ENCODE measurements at places on chromosomes 1 and 21.

- DNase-seq: no peak
Observed at GRCh38 chr1:78165816-78166215, 120.0 kb downstream of the GIPC2 start.

- no peak for DNase-seq
Observed at GRCh38 chr1:117590273-117590925, 15.4 kb upstream of the TENT5C start.

- no peak for DNase-seq
Observed at GRCh38 chr1:201276891-201277290, 6.4 kb upstream of the PKP1 start.

DNA sequence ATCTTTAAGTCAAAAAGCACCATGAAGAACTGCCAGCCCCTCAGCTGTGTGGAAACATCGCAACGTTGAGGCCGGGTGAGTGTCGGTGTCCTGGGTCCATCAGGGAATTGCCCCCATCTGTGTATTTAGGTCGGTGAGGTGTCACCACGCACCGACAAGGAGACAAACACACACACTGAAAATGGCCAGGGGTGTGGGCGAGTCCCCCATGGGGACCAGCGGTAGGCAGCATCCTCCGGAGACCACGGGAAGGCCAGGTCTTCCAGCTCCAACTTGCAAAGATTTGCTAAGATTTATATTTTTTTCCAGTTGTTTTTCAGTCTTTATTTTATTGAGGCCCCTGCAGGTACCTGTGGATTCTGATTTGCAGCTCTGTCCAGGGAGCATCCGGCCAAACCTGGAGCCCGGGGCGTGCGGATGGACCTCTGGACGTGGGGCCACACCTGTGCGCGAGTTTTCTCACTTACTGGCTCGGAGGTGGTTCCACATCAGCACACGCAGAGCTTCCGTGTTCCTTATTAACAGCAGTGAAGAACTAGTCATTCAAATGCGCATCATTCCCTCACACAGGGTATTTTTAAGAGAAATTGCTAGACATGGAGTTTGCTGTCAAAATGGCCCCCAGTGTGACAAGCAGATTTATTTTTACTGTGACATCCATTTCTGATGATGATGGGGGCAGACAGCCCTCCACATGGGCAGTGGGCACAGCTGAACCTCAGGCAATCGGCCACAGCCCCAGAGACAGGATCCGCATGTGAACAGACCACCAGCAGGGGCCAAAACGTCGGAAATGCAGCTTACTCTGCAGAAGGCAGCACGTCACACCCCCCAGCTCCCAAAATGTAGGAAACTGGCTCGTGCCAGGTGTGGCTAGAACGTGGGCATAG, 17.2 kb upstream of the SLC19A1 start:
- no peak for DNase-seq

GRCh38 chr1:103101399-103101798, 6.9 kb downstream of the COL11A1 start:
- DNase-seq: no peak

DNA sequence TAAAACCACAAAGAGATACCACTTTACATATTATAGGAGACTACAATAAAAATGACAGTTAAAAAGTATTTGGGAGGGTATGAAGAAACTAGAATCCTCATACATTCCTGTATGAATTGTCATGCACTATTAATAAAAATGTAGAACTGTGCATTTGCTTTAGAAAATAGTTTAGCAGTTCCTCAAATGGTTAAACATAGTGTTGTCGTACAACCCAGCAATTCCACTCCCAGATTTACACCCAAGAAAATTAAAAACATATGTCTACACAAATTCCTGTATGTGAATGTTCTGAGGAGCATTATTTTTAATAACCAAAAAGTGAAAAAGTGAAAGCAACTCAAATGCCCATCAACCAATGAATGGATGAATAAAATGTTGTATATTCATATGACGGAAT, 23.1 kb upstream of the PDE4B start:
- no peak for DNase-seq

GRCh38 chr1:51842261-51842660, 36.3 kb downstream of the NRDC start:
- no peak for DNase-seq

DNA sequence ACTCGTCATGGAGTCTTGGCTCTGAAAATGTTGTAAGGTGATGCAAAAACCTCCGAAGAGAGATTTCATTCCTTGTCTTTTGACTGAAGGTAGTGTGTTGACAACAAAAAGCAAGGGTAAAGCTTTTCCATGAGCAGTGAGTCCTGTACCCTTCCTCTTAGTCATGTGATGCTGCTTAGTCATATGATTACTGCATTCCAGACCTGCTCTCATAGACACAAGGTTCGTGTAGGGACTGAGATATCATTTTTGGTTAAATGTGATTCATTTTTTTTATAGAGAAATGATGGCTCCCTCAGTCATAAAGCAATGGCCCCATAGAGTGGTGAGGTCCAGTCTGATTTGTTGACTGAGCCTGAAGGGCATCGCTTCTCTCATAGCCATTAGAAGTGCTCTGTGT, 9.2 kb downstream of the KCNJ6 start:
- no peak for DNase-seq

GRCh38 chr1:205954819-205955404, 11.7 kb upstream of the SLC26A9 start:
- DNase-seq: no peak

- DNase-seq: no peak
Observed at GRCh38 chr1:215416497-215416896, 150.6 kb upstream of the KCTD3 start.

DNA sequence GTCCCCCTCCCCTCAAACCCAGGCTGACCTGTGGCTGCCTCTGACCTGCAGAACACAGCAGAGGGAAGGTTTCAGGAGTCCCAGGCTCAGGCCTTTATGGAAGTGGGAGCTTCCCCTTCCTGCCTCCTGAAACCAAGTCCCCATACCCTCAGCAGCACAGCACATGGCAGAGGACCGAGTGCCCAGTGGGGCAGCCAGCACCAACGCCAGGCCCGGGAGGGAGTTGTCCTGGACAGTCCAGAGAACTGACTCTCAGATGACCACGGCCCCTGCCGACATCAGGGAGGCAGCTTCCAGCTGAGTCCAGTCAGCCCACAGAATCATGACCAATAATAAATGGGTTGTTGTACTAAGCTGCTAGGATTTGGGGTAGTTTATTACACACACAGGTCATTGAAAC, 79.6 kb upstream of the ERG start:
- no peak for DNase-seq

DNA sequence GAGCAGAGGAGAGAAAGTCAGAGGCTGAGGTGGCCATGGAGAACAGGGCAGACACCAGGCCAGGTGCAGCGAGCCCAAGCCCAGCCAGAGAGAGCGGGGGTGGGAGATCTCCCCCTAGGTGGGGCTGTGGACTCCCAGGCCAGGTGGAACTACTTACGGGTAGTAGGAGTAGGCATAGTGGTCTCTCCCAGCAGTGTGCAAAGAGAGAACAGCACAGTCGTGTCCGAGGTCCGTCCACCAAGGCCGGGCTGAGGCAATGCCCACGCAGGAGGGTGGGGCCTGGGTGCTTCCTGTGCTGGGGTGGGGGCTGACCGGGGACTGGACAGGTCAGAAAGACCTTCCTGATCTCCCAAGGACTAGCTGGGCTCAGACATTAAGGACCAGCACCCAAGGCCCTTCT, 263.7 kb downstream of the PTPRU start:
- no peak for DNase-seq

DNA sequence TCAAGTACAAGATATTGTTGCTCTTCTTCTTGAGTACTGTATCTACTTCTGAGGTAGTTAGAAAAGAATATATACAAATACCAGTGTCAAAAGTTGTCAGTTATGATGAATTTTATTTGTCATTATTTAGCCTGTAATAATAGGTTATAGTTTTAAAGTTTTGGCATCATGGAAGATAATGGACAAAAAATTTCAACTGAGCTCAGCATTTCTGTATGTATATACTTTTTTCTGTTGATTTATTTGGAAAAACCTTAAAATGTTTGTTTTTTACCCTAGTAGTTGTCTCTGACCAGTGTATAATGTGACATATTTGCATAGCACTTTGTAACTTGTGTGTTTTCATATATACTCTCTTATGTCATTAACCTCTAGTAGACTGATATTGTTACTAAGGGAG, 11.1 kb downstream of the SLC35A3 start:
- DNase-seq: no peak

DNA sequence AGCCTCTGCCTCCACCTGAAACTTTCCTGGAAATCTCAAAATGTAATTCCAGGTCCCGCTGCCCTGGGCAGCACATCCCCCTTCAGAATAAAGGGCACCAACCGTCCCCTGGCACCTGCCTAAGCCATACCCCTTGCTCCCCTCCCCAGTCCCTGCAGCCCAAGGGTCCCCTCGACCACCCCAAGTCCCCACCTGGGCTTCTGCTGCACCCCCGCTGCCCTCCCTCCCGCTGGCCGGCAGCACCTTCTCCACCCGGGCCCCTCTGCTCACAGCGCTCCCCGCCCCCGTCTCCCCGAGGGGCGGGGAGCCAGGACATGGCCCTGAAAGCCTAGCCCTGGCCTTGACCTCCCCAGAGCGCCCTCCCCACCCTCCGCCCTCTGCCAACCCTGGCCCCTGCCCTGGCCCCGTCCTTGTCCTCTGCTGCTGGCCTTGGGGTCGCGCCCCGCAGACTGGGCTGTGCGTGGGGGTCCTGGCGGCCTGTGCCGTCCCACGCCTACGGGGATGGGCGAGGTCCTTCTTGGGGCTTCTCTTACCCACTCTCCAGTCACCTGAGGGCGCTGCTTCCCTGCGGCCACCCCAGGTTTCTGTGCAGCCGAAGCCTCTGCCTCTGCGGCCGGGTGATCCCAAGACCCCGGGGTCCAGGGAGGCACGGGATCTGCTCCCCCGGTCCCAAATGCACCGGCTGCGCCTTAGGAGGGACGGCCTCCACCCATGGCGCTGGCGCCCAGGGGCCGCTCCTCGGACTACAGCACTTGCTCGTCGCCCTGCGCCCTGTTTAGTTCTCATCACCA, 41.7 kb downstream of the WDR4 start:
- no peak for DNase-seq

DNA sequence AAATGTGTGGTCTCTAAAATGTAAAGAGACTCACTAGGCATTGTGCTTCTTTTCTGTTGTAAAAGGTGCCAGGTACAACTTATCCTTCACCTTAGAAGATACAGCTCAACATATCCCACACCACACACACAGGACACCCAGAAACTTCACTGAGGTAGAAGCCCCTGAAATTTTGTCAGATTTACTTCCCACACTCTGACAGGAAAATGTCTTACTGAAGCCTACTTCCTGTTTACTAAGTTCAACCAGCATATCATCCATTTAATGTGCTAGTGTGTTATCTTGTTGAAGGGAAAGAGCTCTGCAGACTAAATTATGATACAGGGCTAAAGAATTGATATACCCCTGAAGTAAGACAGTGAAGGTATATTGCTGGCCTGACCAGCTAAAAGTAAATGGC, 39.9 kb upstream of the INSL5 start:
- DNase-seq: no peak

DNA sequence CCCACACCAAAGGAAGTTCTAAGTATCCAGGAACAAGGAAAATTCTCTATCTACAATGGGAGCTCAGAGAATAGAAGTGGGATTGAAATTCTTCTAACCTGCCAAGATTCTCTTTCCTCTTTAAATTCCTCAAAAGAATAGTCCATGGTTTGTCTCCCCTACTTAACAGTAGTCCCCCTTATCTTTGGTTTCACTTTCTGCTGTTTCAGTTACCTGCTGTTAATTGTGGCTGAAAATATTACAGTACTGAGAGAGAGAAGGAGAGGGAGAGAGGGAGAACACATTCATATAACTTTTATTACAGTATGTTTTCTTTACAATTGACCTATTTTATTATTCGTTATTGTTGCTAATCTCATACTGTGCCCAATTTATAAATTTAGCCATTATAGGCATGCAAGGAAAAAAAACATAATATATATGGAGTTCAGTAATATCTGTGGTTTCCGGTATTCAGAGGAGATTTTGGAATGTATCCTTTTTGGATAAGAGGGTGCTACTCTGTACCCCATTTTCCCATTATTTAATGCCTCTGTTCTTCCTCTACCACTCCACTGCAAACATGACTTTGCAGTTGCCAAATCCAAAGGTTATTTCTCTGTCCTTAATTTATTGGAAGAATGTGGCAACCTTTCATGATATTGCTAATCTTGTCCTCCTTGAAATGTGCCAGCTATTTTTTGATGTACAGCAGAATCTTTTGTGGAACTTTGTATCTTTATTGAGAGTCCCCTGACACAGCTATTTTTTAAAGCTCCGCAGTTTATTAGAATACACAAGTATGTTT, 68.0 kb downstream of the USP25 start:
- no peak for DNase-seq

DNA sequence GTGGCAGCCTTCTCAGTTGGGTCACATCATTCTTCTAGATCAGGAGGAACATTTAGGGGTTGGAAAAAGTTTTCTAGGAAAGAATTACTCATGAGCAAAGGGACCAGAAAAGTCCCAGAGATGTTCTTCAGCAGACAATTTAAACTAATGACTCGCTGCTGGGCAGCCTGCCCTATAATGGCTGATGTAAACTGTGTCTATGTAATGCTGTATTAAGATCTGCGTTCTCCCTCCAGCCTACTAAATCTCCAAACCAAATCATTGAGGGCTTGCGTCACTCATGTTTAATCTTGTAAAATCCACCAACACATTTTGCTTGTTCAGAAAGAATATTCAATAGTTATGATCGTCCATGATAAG, 92.1 kb downstream of the LRRC8C start:
- no peak for DNase-seq

DNA sequence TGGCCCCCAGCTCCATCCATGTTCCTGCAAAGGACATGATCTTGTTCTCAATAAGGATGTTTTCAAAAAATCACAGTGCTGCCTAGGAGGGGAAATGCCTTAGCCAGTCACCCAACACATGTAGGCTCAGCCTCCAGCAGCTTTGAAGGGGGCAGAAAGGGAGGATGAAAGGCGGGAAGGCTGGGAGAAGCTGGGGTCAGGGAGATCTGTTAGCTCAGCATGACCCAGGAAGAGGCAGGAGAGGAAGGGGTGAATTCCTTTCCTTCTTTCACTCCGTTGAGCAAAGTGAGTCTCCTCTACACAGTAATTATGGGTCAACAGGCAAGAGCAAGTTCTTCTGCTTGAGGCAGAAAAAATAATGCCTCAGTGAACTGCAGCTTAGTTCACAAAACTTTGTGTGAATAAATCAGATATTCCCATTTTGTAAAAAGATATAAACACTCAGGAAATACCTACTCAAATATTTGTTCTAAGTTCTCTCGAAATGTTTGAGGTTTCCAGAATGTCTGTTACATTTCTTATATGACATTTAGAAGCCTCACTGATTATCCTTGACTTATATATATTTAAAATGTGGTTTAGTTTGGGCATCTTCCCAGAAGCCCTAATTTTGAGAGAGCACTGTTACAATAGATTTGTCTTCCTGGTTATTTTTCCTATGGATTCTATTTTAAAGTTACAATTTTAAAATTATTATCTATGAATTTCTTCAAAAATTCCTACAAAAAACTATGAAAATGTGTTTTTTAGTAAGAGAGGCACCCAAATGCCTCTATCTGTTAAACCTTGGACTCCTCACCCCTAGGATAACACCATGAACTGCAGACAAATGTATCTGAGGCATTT, 116.8 kb downstream of the KCNJ6 start:
- DNase-seq: peak; percentile 41
